Breast epithelium (tissue), 4 donors: ENCODE measurements at places on chromosomes 11 and 22. TPM values are rescaled to one million over a fixed set of nuclear protein-coding genes. Genes with fewer than 3 reads are reported as not detected.

GRCh38 chr11:65224930-65225278, 36.9 kb upstream of the POLA2 start:
- DNase-seq: peak; percentile 62

DNA sequence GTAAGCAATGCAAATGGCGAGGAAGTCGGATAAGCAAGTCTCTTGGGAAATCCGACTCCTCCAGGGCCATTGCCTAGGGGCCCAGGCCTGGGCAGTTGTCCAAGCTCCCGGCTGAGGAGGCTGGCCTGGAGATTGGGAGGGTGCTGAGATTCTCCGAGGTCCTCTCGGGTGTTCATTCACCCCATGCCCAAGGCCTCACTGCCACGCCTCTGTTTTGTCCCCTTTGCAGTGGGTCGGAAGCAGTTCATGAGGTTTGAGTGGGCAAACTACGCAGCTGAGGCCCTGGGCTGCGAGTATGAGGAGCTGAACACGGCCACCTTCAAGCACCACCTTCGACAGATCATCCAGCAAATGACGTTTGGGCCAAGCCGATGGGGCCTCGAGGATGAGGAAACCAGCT, 81.3 kb downstream of the MYO18B start:
- DNase-seq: no peak

DNA sequence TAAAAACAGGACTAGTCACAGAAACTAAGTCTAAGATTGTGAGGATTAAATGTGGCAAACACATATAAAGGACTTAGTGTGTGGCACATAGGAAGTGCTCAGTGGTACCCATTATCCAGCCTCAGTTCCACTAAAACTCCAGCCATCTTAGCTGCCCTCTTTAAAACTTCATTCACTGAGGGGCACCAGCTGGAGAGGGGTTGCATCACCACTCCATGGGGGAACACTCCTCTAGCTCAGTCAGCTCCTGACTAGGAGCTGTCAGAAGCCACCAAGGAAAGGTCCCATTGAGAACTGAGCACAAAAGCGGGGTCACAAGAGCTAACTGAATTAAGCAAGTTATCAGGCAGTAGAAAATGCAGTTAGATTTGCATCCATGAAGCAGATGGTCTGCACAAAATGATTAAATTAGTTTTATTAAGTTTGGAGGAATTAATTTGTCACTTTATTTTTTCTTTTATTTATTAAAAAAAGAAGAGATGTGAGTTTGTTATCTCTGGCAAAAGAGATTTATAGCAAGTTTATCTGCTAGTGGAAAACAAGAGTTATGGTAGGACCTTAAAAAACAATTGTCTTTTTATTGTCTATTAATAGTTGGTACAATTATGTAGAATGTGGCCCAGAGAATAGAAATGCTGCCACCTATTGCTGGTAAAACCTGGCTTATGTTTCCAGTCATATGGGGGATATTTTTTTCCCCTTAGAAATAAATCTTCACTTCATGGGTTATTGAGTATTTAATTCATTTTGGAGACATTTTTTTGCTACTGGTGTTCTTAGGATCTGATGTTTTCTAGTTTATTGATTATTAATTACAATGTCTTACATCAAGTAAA, 95.7 kb downstream of the NAV2 start:
- DNase-seq: no peak

DNA sequence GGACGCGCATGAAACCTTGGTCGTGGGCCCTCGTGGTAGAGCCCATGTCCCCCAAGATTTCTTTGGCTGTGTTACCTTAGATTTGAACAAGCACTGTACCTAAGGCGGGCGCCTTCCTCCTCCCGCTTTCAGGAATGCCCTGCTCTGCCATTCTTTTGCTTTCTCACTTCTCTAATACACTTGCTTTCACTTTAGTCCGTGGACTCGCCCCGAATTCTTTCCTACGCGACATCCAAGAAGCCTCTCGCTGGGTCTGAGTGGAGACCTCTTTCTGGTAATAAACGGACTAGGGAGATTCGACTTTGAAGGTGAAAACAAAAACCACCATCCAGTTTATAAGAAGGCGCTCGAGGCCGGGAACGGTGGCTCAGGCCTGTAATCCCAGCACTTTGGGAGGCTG, 1.2 kb upstream of the NUP50 start:
- DNase-seq: no peak

- DNase-seq: no peak
Measured at GRCh38 chr11:78731027-78731426, 156.4 kb upstream of the NARS2 start.

GRCh38 chr11:12023015-12023414, 14.6 kb upstream of the DKK3 start:
- DNase-seq: no peak

GRCh38 chr11:6566704-6567370, 36.6 kb downstream of the RRP8 start:
- DNase-seq: no peak

GRCh38 chr11:488992-489391, 18.1 kb downstream of the RNH1 start:
- DNase-seq: no peak

DNA sequence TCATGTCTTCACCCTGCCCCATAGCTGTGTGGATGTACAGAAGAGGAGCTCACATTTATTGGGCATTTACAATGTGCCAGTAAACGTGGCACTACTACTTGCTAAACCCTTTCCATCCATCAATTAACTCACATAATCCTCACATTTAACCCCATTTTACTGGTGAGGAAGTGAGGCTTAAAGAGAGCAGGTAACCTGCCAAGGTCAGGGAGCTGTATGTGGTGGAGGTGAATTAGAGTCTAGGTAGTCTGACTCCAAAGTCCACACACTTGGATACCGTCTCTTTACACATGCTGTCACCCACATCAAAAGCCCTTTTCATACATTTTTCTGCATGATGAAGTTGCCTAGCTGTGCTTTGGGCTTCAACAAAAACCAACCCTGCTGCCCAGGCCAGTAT, 10.8 kb downstream of the PLEKHA7 start:
- DNase-seq: no peak

GRCh38 chr11:92461447-92461846, 236.8 kb downstream of the FAT3 start:
- DNase-seq: no peak

DNA sequence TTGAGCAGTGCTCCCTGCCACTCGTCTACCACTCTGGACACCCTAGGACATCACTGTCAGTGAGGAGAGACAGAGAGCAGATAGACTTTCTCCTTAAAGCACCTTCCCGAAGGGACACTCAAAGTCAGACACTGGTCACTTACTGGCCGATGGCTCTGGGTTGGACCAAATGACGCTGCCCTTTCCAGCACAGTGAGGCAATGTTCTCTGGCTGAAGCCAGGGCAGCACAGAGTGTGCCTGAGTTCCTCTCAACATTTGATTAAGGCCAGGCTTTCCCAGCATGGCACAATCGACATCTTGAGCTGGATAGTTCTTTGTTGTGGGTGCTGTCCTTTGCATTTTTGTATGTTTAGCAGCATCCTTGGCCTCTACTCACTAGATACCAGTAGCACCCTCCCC, 206.2 kb downstream of the CSNK2A3 start:
- no peak for DNase-seq

- no peak for DNase-seq
Measured at GRCh38 chr11:72851726-72852125, 37.5 kb downstream of the ATG16L2 start.

DNA sequence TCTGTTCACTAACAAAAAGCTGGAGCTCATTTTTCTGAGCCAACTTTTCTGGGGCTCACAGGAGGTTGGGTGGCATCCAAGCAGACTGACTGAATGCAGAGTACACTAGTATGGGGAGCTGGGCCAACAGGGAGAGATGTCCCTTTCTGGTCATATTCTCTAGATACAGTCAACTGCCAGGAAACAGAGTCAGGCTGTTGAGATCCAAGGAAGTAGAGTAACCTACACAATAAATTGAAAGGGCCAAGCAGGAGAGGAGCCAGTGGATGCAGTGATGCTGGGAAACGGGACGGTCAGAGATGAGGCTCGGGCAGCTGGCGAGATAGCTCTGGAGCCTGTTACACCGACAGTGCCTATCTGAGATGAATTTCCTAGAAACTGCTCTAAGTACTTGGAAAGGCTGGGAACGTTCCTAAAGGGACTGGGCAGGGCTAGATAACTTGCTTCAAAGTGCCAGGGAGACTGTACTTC, 71.1 kb downstream of the LARGE2 start:
- DNase-seq: no peak

DNA sequence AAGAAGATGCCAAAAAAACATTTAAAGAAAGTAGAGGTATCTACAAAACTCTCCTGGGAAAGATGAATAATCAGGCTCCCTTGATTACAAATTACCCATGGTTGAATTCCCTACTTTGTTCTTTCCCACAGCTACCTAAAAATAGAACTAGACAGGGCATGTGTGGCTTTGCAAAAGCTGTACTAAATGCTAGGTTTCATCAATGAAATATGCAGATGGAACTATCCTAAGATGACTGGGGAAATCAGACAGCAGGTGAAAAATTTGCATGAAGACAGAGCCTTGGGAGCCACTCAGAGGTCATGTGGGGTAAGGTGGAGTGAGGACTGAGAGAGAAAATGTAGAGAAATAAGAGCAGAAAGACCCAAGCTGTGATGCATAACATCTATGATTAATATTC, 14.7 kb downstream of the LAYN start:
- no peak for DNase-seq

DNA sequence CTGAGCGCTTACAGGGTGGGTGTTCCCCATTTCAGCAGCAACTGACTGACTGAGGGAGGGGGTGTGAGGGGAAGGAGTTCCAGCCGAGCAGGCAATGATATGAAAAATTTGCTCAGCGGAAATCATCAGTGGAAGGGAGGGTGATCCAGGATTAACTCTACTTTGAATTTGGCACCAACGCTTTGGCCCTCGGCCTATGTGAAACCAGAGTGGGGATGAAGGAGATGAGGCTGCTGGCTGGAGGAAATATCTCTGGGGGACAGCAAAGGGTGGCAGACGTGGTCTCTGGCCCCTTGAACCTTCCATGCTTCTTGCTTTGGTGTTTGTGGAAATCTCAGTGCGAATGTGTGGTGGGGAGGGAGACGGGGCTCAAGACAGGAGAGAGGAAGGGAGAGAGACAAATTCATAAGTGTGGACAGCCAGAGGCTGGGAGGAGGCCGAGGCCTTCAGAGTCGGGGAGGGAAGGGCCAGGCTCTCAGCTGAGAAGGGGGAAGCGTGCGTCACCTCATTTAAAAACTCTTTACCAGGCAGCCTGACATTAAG, 83.6 kb downstream of the FDX1 start:
- no peak for DNase-seq

GRCh38 chr11:134476435-134477021, 64.5 kb upstream of the B3GAT1 start:
- no peak for DNase-seq

The TRIM49 gene
- not detected for total RNA-seq

The CSRP3 gene
- total RNA-seq: not detected

The PLAAT5 gene
- 9.8 TPM for total RNA-seq

The NLRP14 gene
- total RNA-seq: 0.29 TPM

The SAA2 gene
- 428 TPM for total RNA-seq

The TRIM51 gene
- total RNA-seq: not detected

The ANO5 gene
- 3.3 TPM for total RNA-seq

The OR51S1 gene
- not detected for total RNA-seq

The HYOU1 gene
- total RNA-seq: 37.0 TPM

The IL18 gene
- 16.8 TPM for total RNA-seq

The PPARA gene
- total RNA-seq: 22.3 TPM
